ENCODE measurements at places on chromosomes 3 and 15.

DNA sequence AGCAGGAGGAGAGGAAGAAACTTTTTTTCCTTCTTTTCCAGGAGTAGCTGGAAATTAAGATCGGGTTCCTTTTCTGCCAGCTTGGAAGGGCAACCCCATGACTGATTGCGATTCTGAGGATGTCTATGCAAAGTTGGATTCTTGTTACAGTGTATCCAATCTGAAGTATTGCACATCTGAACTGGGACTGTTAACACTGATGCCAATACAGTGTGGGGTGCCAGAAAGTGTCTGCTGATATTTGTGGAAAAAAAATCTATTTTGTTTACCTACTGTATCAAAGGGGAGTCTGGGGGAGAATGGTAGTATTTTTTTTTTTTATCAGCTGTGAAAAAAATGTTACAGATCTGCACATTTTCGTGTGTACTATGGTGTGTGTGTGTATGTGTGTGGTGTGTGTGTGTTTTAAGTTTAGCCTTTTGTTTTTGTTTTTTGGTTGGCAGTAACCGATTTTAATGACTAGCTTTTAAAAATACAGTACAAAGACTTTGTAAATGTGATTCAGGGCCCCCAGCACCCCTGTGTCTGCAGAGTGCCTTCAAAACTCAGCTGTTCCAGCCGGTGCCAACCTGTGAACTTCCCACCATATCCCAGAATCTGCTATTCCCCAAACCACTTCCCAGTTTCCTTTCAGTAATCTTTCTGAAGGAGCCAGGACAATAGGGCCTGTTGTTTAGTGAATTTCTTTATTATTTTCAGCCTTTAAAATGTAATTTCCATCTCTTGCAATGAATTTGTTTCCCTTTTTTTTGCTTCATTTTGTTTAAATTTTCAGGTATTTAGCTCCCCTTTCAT, 1.9 kb downstream of the RAP2B start:
- DNase-seq = no peak

DNA sequence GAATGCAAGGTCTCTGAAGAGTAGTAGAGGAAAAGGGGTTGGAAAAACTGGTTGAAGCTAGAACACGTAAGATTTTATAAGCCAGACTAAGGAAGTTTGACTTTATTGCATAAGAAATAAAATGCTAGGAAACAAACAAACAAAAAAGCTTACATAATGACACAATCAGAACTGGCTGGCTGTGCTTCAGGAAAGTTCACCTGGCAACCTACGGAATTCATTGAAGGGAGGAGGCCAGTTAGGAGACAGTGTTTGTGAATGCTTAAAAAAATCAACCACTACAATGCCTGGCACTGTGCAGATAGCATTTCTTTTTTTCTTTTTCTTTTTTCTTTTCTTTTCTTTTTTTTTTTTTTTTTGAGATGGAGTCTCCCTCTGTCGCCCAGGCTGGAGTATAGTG, 1.9 kb upstream of the ICE2 start:
- no peak for DNase-seq

GRCh38 chr3:127108796-127109195, 84.1 kb upstream of the PRR23E start:
- no peak for DNase-seq

DNA sequence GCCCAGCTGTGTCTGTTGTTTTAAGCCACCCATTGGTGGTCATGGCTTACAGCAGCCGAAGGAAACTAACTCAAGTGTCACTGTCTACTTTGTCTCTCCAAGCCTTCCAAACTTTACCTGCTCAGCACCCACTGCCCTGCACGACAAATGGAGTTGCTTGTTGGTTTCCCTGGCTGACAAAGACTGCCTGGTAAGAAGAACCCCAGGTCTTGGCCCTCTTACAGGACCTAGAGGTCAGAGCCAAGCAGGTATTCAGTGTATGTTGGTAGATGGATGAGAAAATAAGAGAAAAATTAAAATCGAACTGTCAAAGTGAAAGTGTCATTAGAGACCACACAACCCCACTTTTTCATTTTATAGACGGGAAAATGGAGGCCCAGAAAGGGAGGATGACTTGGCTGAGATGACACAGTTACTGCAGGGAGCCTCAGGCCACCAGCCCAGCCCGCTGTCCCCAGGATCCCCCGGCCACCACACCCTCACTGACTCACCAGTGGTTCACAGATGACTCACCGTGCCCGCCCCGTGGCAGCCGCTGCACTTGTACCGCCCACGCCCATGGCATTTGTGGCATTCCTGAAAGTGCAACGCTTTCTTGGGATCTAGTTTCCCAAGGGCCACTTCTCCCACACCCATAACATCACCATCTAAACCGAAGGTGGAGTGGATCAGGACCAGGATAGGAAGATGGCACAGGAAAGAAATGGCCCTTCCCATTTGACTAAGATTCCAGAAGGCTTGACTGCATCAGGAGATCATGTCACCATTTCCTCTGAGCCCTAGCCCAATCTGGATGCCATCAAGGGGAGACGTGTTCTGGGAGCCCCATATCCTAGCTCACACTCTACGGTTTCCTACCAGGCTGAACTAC, 15.2 kb downstream of the SSUH2 start:
- no peak for DNase-seq

GRCh38 chr3:170780955-170781354, 89.0 kb downstream of the RPL22L1 start:
- no peak for DNase-seq

GRCh38 chr3:132395126-132395525, 22.2 kb upstream of the DNAJC13 start:
- DNase-seq = no peak

DNA sequence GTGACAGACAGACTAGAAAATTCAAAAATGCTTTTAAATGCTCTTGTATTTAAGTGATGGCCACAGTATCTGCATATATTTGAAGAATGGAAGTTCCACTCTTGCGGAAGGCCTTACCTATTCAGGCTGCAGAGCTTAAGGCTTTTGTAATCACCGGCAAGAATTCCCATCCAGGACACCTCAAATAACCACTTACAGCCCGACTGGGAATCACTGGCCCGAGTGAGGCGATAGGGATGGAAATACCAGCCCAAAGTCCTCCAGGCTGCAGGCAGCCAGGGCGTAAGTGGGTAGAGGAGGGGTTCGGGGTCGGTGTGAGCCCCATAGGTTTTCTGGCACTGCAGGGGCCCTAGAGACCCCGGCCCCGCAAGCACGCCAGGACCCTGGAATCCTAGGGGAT, 9.5 kb downstream of the CMTM7 start:
- no peak for DNase-seq

GRCh38 chr15:93420050-93420452, 331.0 kb upstream of the RGMA start:
- no peak for DNase-seq

- DNase-seq = no peak
Measured at GRCh38 chr3:194816748-194817591, 131.3 kb downstream of the FAM43A start.

DNA sequence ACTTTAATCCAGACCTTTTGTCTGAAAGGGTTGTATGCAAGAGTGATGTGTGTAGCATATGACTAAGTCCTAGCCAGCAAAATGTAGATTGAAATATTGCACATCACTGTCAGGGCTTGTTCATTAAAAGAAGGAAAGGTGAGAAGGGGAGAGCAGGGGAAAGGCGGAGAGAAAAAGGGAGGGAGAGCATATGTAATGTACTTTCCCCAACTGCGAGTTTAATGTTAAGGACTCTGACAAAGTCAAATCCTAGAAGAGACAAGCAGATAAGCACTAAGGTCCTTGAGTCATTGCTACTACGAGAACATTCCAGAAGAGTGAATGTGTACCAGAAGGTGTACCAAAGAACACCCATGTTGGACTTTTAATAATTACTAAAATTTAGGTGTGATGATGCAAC, 1336.7 kb downstream of the NSUN3 start:
- DNase-seq = no peak

- DNase-seq = no peak
Measured at GRCh38 chr3:76969996-76970615, 69.8 kb upstream of the ROBO2 start.

GRCh38 chr3:134339913-134340312, 34.3 kb downstream of the AMOTL2 start:
- no peak for DNase-seq

DNA sequence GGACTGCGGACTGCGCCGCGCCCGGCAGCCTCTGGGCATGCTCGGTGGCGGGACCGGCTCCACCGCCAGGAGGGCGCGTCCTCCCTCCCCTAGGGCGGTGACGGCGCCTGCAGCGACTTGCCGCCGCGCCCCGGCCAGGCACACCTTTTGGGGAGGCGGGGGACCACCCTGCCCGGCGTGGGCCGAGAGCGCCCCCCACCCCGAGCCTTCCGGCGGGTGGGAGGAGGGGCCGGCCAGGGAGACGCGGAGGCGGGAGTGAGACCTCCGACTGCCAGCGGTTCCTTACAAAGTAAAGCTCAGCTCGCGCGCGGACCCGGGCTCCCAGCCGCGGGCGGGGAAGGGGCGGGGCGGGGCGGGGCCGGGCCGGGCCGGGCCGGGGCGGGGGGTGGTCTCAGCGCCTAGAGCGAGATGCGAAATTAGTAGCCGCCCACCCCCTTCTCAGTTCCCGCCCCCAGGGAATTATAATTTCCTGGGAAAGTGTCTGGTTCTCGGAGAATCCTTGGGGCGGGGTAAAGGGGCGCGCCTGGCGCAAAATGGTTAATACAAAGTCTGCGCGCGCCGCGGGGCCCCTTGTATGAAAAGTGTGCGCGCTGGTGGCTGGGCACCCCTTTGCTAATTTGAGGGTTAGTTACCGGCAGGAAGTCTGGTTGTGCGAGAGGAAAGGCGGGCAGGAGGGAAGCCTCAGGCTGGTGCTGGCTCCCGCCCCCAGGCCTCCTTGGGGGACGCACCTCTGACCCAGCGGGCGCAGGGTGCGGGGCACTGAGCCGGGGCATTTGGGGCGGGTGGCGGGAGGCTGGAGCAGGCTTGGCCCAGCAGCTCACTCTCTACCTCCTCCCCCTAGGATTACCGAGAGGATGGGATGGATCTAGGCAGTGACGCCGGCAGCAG, 224.8 kb upstream of the IL12A start:
- no peak for DNase-seq

- no peak for DNase-seq
Measured at GRCh38 chr15:72787526-72787925, 4.0 kb upstream of the ADPGK start.

- DNase-seq = no peak
Measured at GRCh38 chr3:181718987-181719911, 7.5 kb downstream of the SOX2 start.

GRCh38 chr3:71311661-71312046, 271.9 kb downstream of the FOXP1 start:
- DNase-seq = no peak

GRCh38 chr3:193757457-193757856, 164.4 kb downstream of the OPA1 start:
- DNase-seq = no peak

DNA sequence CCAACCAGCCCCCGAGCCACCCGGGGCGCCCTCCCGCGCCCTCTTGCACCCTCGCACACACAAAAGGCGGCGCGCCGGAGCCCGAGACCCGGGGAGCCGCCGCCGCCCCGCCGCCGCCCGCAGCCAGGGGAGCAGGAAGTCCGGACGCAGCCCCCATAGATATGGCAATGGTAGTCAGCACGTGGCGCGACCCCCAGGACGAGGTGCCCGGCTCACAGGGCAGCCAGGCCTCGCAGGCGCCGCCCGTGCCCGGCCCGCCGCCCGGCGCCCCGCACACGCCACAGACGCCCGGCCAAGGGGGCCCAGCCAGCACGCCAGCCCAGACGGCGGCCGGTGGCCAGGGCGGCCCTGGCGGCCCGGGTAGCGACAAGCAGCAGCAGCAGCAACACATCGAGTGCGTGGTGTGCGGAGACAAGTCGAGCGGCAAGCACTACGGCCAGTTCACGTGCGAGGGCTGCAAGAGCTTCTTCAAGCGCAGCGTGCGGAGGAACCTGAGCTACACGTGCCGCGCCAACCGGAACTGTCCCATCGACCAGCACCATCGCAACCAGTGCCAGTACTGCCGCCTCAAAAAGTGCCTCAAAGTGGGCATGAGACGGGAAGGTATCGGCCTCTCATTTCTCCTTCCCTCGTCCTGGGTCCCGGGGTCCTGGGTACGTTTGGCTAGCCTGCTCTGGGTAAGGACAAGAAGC, 1.6 kb downstream of the NR2F2 start:
- no peak for DNase-seq

DNA sequence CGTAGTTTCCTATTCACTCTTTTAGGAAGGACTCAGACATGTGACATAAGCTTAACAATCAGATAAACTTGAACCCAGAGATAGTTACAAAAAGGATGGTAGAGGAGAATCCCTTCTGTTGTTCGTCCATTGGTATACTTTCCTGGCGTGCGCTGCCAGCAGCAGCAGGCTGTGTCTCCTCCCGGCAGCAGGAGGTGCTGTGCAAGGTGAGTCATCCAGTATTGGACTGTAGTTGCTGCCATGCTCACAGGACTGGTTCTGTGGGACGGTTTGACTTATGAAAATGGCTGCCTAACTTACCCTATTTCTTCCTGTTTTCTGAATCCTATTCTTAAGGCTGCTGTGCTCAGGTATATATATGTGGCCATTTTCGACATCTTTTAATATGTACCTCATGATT, 253.4 kb upstream of the LRRC3B start:
- no peak for DNase-seq

DNA sequence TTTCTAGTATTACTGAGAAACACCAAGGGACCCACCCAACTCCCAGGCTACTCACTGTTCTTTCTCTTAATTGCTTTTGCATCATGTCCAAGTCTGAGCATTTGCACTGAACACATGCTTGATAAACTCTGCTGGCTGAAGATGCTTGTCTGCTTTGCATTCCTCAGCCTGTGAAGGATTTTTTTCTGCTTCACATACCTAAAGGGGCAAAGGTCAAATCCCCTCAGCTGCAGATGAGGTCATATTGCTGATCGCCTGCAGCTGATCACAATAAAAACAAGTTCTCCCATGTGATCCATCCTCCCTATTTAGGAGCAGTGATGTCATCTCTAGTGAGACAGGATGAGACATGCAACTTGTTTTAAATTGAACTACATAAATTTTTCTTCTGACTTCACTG, 84.6 kb upstream of the DCBLD2 start:
- DNase-seq = no peak

DNA sequence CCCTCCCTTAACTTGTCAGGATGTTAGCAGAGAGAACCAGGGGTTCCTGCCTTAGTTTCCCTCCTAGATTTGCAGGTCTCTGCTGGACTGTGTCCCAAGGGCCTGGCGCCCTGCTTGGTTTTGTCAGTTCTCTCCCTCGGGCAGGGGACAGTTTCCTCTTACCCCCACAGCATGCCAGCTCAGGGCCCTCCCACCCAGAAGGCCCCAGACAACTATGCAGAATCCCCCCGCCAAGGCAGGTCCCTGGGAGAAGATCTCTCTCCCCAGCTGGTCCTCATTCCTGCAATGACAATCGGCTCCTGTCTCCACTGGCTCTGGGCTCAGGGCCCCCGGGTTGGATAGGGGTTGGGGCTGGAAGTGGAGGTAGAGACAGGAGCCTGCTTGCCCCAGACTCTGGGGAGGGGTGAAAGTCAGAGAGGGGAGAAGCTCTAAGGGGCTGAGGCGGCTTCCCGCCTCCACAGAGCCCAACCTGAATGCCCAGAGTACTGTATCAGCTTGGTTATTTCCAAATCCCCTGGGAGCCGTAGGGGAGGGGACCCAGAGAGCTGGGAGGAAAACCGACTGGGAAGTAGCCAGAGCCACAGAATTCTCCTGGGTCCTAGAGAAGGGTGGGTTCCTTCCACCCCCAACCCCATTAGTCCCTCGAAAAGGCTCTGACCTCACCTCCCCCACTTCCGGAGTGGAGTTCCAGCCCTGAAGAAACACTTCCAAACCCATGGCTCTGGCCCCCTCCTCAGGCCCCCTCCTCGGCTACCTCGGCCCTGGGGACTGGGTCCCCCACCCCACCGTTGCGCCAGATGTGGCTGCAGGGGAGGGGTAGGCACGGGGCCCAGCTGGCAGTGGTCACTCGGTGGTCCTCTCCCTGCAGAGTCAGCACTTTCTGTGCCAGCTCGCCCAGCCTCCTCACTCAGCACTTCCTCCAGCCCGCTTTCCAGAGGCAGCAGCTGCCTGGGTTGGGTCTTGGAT, 3.8 kb upstream of the LOXL1 start:
- DNase-seq = no peak
